ENCODE measurements at places on chromosomes 3 and 15.

GRCh38 chr3:36562945-36563344, 182.6 kb downstream of the STAC start:
- no peak for DNase-seq

DNA sequence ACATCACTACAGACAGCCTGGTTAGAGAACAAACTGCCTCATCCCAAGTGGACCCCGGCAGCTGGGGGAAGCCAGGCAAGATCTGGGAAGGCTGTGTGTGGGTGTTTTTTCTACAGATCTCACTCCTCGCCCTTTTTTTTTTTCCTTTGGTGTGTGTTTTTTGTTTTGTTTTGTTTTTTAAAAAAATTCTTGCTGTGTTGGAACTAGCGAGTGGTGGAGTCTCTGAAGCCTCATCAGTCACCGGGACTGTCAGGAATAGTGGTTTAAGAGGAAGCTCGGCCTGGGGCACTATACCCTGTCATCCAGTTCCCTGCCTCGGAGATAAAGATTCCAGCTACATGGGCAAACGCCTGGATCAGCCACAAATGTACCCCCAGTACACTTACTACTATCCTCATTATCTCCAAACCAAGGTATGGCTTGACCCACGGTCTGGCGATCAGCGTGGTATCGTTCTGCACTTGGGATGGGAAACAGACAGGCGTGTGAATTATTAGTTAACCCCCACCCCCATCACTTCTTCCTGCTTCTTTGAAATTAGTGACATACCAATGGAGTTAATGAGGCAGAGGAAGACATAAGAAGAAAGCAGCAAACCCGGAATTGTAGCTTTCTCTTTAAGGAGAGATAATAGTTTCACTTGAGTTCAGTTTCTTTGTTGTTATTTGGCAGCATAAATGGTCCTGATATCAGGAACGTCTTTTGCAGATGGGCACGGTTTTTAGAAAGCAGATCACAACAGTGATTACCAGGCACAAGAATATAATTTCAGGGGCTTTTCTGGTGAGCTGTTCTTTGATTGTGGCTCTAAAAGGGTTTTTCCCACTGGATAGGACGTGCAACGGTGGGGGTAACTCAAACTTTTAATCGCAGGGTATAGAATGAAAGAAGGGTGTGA, 722 bp downstream of the RBMS3 start:
- no peak for DNase-seq

DNA sequence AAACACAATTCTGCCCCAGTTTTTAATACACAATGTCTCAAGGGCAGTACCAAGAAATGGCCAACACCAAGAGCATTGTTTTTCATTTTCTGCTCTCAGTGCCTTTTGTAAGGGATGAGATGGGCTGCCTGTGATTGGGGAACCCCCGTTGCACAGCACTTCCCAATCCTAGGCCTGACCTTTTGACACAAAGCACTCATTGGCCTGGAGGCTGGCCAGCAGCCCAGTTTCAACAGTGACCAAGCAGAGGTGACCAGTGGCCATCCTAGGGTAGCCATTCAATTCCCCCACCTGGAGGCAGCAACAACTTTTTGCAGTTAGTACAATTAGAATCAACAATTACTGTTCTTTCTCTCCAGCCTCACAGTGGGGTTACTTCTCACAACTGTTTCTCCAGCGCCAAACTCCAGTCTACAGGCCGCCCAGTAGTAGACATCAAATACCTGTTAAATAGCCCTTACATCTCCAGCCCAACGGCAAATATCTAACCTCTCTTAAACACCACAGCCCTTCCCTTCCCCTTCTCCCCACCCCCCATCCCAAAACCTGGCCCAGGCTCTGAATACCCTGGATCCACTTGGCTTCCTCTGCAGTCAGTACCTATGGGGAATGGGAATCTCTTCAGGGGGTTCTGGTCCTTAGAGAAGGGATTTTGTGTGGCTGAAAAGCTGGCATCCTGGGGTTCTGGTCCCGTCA, 8.9 kb upstream of the LRRC2 start:
- no peak for DNase-seq

DNA sequence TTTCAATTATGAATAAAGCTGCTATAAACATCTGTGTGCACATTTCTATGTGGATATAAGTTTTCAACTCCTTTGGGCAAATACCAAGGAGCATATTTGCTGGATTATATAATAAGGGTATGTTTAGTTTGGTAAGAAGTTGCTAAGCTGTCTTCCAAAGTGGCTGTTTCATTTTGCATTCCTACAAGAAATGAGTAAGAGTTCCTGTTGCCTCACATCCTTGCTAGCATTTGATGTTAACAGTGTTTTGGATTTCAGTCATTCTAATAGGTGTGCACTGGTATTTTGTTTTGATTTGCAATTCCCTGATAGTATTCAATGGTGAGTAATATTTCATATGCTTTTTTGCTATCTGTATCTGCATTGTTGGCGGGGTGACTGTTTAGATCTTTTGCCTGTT, 120.7 kb upstream of the MDFIC2 start:
- DNase-seq, result no peak

GRCh38 chr3:49607105-49607591, 52.9 kb downstream of the BSN start:
- no peak for DNase-seq

DNA sequence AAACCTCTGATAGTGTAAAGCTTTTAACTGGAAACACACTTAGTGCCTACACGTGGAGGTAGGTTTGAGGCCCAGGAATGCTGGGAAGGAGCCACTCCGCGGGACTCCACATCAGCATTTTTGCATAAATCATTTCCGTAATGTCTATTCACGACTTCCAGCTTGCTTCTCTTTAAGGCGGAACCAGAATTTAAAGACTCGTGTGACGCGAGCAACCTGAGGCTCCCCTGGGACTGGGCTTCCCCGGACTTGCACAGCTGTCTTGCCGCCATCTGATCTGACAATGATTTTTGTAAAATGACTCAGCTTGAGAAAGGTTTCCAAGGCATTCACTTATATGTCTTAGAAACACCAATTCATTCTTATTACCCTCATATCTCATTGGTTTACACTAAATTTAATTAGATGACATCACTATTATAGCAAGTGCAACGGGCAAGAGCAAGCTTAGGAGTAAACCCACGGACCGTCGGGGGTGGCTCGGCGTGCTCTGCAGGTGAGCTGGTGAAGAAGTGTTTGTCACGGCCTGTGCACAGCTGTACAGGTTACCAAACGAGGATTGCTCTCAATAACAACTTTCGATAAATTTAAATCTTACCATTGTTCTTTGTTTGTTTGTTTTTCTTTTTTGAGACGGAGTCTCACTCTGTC, 95.2 kb downstream of the CHSY1 start:
- DNase-seq, result no peak

- no peak for DNase-seq
Measured at GRCh38 chr15:40872791-40873693, 992 bp downstream of the RHOV start.

DNA sequence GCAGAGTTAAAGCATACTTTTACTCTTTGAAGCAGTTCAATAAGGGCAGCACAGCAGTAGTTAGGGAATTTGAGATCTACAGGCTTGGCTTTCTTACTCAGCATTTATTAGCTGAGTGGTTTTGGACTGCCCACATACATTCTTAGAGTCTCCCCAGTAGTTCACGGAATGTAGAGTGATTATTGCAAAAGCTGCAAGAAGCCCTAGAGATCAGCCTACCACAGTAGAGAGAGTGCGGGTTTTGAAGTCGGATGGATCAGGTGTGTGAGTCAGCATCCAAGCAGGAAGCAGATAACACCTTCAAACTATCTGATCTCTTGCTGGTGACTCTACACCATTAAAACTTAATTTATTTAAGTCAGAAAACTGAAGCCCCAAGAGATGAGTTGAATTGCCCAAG, 171.9 kb downstream of the SYNPR start:
- DNase-seq, result no peak

DNA sequence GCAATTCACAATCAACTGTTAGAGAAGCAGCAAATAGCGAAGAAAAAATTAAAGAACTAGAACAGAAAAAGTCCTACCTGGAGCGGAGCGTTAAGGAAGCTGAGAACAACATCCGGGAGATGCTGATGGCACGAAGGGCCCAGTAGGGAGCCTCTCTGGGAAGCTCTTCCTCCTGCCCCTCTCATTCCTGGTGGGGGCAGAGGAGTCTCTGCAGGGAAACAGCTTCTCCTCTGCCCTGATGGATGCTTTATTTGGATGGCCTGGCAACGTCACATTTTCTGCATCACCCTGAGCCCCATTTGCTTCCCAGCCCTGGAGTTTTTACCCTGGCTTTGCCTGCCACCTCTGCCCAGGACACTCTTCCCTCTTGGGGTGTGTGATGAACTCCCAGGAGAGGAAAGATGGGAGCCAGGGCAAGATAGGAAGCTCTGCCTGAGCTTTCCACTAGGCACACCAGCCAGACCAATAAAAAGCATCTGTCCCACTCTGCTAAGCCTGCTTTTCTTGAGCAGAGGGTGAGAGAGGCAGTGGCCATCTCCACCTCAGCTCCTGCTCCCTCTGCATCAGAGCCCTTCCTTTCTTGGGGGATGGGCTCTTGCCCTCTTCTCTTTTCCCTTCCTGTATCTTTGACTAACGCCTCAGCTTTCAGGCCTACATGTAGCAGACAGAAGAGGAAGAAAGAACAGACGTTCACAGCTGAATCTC, 39.4 kb downstream of the PPARG start:
- DNase-seq, result no peak

GRCh38 chr3:195073866-195074860, 196.8 kb downstream of the XXYLT1 start:
- no peak for DNase-seq

GRCh38 chr3:162122405-162122804, 625.8 kb downstream of the OTOL1 start:
- no peak for DNase-seq

DNA sequence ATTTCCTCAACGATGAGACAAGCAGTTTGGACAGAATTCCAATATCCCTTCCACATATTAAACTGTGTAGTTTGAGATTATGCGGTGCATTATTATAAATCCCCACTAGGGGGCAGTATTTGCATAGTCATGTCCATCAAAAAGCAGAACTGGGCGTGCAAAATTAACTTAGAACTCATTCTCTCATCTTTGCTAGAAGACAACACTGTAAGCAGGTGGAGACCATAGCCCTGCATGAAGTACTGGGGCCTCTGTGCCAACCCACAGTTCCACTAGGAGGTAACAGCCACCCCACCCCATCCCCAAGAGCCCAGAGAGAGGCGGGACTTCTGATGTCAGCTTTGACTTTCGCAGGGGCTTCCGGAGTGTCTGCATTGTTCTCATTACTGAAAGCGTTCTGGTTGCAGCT, 106.6 kb upstream of the TMC3 start:
- peak; percentile 44 for DNase-seq

- no peak for DNase-seq
Measured at GRCh38 chr3:190024912-190025311, 95.8 kb downstream of the P3H2 start.

DNA sequence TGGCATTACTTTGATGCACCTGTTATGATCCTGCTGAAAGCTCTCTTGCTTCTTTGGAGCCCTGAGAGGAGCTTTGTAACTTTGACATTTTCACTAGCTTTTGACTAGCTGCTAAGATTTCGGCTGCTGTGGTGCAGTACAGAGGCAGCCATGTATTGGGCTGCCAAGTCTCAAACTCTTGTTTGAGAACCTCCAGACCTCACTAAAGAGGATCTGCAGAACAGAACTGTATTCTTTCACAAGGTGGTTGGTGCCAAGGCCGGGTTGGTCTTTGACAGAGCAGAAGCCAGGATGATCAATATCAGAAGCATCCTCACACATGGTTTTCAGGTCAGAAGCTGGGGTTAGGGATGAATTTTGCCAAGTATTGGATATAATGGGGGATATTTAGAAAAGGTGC, 34.6 kb upstream of the GOLGA8B start:
- no peak for DNase-seq

DNA sequence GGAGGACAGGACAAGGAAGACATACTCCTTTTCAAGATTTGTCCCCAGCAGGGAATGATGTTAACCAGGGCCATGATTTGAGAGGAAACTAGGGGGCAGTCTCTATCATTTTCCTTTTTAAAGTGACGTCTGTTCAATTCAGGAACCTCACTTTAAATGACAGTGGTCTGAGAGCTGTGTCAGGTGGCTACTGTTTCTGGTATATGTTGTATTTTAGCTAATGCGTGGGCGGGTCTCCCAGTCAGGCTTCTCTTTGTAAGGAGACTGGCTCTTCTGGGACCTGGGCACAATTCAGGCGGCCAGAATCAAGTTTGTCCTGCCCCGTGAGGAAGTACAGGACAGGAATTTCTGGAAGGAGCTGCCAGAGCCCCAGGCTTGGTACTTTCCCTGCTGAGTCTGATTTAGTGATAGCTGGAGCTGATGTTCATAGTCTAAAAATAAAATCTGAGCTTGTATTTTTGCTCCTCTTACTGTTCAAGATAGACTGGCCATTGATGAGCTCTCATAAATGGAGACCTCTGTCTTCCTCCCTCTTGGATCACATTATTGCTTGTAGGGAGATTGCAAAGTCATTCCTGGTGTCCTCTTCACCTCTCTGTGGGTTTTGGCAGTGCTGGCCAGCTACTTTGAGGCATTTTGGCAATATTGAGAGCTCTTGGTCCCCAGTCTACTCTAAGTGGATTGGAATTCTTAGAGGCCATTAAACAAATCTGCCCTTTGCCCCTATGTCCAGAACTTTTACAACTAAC, 25.6 kb downstream of the SQOR start:
- DNase-seq, result no peak

- DNase-seq, result no peak
Measured at GRCh38 chr3:14907043-14907966, 40.1 kb upstream of the NR2C2 start.

- DNase-seq, result no peak
Measured at GRCh38 chr3:56856752-56857151, 55.0 kb upstream of the ARHGEF3 start.

GRCh38 chr3:11244121-11244677, 28.0 kb upstream of the ATG7 start:
- DNase-seq, result no peak

- DNase-seq, result no peak
Measured at GRCh38 chr15:28786521-28786920, 61.9 kb downstream of the GOLGA6L7 start.

DNA sequence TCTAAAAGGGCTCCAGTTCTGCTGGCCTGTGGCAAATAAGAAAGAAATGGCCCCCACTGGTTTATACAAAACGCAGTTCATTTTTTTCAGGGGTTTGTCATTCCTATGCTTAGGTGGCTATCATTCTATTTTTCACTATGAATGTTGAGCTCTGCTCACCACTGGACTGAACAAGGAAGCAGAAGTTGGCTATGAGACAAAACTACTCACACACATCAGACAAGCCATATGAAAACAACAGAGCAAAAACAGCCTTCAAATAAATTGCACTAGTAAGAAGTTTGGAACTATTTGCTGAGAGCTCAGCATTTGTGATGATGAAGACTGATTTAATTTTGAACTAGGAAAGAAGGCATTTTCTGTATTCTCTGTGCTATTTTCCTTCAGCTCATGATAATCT, 328.5 kb downstream of the MECOM start:
- DNase-seq, result no peak

- no peak for DNase-seq
Measured at GRCh38 chr3:114213292-114213626, 24.1 kb downstream of the ZNF80 start.

- no peak for DNase-seq
Measured at GRCh38 chr15:100602823-100603393, 519 bp downstream of the ASB7 start.

All from NCI-H1092 (cell line).